ENCODE measurements at places on chromosomes 6 and 20.

DNA sequence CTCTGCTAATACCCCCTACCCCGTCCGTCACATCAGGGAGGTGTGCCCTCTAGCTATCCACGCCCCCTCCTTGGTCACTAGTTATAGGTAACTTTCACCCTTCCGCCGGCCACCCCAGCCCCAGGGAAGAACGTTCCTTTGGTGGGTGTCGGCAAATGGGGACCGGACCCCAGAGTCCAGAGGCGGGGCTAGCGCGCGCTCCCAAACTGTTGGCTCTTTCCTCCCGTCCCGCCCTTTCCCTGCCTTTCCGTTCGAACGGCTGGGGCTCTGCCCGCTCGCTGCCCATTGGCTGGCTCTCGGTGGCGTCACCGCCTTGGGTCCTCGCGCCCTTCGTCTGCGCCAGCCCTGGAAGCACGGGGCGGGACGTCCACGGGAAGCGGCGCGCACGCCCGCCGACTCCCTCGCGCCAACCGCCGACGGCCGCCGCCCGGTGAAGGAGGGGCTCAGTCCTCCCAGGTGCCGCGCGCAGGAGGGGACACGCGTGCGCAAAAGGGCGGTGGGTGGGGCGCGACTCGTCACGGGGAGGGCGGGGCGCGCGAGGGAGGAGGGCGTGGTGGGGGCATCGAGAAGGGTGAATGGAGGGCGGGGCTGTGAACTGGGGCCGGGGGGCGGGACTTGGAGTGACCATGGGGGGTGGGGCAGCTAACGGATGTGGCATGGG, 634 bp upstream of the PHF1 start:
- peak; percentile 95 for DNase-seq

DNA sequence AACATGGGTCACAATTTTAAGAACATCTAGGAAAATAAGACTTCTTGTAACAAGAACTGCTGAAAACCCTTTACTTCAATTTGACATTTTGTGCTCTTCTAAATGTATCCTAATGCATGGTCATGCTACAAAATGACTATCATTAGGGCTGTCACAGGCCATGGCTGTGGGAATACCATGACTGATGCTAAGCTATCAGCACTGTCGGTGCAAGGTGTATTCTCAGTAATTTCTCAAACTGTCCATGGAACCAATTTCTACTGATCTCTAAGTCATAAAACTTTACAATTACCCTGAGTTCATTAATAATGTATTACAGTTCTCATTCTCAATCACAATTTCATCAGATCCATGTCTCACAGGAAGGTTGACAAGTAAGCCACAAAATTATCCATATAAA, 625.3 kb downstream of the EYS start:
- no peak for DNase-seq

DNA sequence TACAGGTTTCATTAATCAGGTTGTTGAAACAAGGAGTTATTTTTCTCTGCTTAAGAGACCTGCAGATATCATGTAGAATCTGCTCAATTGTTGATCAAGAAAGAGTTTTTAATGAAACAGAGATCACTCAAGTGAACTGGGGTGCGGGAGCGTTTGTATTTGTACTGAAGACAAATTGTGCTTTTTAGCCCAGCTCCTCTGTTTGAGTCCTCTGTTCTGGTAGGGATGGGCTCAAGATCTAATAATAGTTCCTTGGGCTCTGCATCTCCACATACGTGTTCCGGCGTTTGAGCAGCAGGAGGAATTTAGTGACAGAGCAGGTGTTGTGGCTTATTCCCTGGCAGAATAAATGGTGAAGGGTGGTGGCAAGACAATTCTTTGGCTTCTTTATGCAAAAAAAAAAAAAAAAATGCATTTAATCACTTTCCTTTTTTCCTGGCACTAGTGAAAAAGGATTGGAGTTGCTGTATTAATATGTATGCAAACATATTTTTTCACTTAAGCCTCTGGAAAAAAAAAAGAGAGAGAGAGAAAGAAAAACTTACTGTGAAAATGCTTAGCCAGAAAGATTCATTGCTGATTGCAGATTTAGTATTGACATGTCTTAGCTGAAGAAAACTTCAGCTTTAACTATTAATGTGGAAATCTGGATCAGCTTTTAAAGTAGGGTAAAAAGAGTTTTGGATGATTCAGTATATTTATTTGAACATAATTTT, 4.0 kb downstream of the CITED2 start:
- no peak for DNase-seq

DNA sequence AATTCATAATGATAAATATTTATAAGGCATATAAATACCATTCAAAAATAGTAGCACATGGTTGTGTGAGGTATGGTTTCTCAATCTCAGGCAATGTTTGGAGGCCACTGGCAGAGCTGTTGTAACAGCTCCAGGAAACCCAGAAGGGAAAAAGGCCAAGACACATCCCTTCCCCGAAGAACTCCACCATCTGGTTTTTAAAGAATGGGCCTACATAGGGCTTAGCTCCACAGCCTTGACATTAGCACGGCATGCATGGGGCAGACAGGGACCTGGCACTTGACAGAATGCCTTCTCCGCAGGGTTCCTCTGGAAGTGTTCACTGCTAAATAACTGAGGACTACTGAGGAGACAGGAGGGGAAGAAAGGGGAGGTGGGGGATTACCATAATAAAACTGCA, 16.1 kb upstream of the FOXO3 start:
- DNase-seq, result no peak

DNA sequence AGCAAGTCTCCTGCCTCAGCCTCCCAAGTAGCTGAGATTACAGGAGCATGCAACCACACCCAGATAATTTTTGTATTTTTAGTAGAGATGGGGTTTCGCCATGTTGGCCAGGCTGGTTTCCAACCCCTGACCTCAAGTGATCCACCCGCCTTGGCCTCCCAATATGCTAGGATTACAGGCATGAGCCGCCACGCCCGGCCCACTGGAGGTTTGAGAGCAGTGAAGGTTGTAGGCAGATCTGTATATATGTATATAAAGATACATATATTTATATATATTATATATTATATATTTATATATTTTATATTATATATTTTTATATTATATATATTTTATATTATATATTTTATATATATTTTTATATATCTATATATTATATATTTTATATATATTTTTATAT, 38.2 kb upstream of the TTPAL start:
- no peak for DNase-seq

DNA sequence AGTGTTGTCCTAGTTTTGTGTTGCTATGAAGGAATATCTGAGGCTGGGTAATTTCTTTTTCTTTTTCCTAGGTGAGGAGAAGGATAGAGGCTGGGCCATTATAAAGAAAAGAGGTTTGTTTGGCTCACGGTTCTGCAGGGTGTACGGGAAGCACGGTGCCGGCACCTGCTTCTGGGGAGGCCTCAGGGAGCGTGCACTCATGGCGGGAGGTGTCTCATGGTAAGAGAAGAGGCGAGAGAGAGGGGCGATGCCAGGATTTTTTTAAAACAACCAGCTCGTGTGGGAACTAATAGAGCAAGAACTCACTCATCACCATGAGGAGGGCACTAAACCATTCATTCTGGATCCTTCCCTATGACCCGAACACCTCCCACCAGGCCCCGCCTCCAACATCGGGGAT, 14.2 kb upstream of the NPBWR2 start:
- no peak for DNase-seq

GRCh38 chr6:40476673-40477072, 110.5 kb downstream of the LRFN2 start:
- no peak for DNase-seq

DNA sequence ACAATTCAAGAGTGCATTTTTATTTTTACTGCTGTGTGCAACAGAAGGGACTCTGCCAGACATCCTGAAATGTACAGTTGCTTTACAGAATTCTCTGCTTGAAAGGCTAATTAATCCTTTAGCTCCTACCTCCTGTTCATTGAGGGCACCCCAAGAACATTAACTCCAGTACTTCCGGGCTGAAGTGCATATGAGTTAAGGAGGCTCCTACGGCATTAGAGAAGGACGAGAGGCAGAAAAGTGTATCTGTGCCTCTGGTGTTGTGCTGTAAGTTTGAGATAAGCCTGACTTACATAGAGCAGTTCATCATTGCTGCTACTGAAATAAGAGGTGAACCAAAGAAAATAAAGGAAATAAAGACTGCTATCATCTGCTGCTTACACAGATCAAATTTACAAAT, 609.3 kb upstream of the ADGRB3 start:
- no peak for DNase-seq

Measured in stimulated activated CD8-positive, alpha-beta memory T cell treated with anti-CD3 and anti-CD28 coated beads, Interleukin-15, amount 100 ng/mL, for 24 hours (primary cell).